ENCODE measurements at places on chromosomes 1 and 21. TPM values are rescaled to one million over a fixed set of nuclear protein-coding genes. Genes with fewer than 3 reads are reported as not detected.

GRCh38 chr21:46441961-46442498 is 16.7 kb upstream of the DIP2A start:
- H3K27ac ChIP-seq, result no peak overlapping the region
- H3K4me1 ChIP-seq, result no peaks in the 10 kb centered on the region
- peaks cover 1% of the 10 kb centered on the region for H3K36me3 ChIP-seq
- H3K4me3 ChIP-seq, result no peak overlapping the region
- no peaks in the 10 kb centered on the region for H3K27me3 ChIP-seq

- DNase-seq, result no peak
- peaks cover 78% of the 10 kb centered on the region for H3K4me1 ChIP-seq
- no peaks in the 10 kb centered on the region for H3K27me3 ChIP-seq
- no peaks in the 10 kb centered on the region for H3K36me3 ChIP-seq
- no peak overlapping the region for H3K4me3 ChIP-seq
These were observed 19.7 kb downstream of the USP48 start for GRCh38 chr1:21763236-21763635.

GRCh38 chr1:220884109-220884980 is 5.1 kb downstream of the HLX start:
- no peak for DNase-seq
- H3K4me3 ChIP-seq, result no peak overlapping the region
- no peak overlapping the region for H3K27ac ChIP-seq
- no peaks in the 10 kb centered on the region for H3K36me3 ChIP-seq
- peaks cover 75% of the 10 kb centered on the region for H3K27me3 ChIP-seq

GRCh38 chr1:91018006-91018405 is 3.8 kb downstream of the ZNF644 start:
- H3K36me3 ChIP-seq, result peaks cover 11% of the 10 kb centered on the region
- H3K4me1 ChIP-seq, result peaks cover 63% of the 10 kb centered on the region
- no peaks in the 10 kb centered on the region for H3K27me3 ChIP-seq

DNA sequence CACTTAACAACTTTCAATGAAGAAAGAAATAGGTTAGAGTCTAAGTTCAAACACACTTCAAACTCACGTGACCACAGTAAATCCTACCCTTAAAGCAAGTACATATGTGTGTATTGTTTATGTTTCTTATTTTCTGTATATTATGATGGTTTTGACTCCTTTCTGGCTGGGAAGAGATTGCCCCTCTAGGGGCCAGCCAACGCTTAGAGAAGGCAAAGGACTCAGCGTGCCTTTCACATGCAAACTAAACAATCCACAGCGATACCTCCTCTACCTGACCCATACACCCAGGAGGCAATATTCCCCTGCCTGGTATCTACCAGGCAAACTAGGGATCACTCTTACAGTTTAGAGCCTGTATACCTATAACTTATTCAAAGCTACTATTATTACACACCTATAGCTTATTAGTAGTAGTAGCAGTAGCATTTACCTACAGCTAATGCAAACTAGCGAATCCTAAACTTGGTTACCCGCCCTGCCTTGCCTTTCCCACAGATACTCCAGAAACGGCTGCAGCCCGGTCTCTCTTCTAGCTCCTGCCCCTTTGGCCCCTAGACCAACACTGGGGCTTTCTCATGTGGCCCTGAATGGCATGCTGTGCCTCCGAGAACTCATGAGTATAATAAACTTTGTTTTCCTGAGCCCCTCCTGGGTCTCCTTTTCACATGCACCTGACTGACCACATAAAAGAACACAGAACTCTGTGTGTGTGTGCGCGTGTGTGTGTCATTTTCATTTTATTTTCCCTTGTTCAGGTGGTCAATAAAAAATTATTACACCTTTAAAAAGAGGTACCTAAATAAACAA is 14.0 kb downstream of the NRIP1 start:
- no peak for DNase-seq
- H3K4me3 ChIP-seq, result peak overlapping the region; percentile 85
- no peaks in the 10 kb centered on the region for H3K27me3 ChIP-seq
- H3K4me1 ChIP-seq, result peaks cover 58% of the 10 kb centered on the region
- peak overlapping the region; percentile 50 for H3K27ac ChIP-seq

DNA sequence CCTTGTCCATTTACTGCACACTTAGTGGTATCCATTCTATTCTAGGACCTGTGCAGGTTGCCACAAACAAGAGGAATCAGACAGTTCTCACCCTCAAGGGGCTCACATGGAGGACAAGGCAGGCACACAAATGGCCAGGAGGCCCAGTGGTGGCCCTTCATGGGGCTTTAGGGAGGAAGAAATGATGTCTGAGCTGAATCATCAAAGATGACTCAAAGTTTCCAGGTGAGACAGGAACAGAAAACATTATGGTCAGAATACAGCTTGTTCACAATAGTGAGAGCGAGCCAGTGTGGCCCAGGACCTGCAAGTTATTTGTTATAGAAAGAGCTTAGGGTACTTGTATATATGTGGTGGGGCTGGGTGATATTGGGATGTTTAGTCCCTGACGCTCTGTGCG is 26.4 kb downstream of the SHISAL2A start:
- H3K4me1 ChIP-seq, result peaks cover 45% of the 10 kb centered on the region
- H3K27ac ChIP-seq, result peak overlapping the region; percentile 99
- H3K36me3 ChIP-seq, result peaks cover 2% of the 10 kb centered on the region
- peak overlapping the region; percentile 71 for H3K4me3 ChIP-seq
- DNase-seq, result peak; percentile 65

GRCh38 chr1:11799896-11800295 is 5.9 kb downstream of the MTHFR start:
- H3K27ac ChIP-seq, result no peak overlapping the region
- no peaks in the 10 kb centered on the region for H3K27me3 ChIP-seq
- no peak overlapping the region for H3K4me3 ChIP-seq
- DNase-seq, result no peak
- peaks cover 34% of the 10 kb centered on the region for H3K4me1 ChIP-seq

DNA sequence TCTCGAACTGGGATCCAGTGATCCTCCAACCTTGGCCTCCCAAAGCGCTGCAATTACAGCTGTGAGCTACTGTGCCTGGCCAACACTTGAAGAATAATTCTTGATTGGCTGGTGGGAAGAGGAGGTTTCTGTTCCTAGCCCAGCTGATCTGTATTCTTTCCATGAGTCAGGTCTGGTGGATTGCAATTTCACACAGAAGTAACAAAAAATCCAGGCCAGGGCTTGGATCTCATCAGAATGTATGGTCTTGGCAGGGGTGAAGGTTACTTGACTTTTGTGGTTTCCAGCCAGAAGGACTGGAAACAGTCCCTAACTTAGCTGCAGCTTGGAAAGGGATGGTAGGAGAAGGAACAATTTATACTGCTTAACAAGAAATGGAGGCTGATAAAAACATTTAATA is 5.1 kb upstream of the HP1BP3 start:
- no peak overlapping the region for H3K27ac ChIP-seq
- no peaks in the 10 kb centered on the region for H3K36me3 ChIP-seq
- no peaks in the 10 kb centered on the region for H3K27me3 ChIP-seq
- H3K4me3 ChIP-seq, result no peak overlapping the region
- peaks cover 12% of the 10 kb centered on the region for H3K4me1 ChIP-seq

- peaks cover 39% of the 10 kb centered on the region for H3K4me1 ChIP-seq
- H3K27me3 ChIP-seq, result peaks cover 2% of the 10 kb centered on the region
- peak; percentile 73 for DNase-seq
- no peaks in the 10 kb centered on the region for H3K36me3 ChIP-seq
These were observed 11.7 kb upstream of the S100A11 start for GRCh38 chr1:152048416-152049009.

DNA sequence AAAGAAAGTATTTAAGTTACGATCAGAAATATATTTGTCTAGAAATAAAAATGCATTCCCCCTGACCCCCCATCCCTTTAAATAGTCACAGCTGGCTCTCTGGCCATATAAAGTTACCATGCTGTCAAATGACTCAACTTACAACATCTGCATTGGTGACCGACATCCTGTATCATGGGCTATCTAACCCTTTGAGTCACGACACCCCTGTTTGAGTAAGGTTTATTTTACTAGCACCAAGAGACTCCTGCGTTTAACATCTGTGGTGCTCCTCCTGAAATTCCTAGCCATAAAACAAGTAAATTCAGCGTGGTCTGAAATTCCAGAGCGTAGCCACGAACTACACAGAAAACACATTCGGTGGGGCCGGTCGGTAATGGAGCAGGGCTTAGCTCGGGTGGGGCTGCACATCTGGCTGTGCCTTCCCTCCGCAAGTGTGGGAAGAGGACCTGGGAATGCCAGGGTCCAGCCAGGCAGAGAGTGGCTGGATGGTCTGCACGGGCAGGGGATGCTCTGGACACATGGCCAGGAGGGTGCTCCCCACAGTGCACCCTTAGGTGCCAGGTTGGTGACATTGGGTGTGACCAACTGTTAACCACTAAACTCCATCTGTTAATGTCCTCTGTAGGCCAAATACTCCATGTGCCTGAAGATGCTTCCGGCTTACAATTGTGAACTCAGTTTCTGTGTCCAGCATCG is 53.0 kb upstream of the CLDN14 start:
- peaks cover 4% of the 10 kb centered on the region for H3K4me1 ChIP-seq
- H3K27me3 ChIP-seq, result peaks cover 12% of the 10 kb centered on the region
- H3K4me3 ChIP-seq, result no peak overlapping the region
- no peaks in the 10 kb centered on the region for H3K36me3 ChIP-seq
- H3K27ac ChIP-seq, result no peak overlapping the region
- no peak for DNase-seq

CD1B gene
- total RNA-seq, result not detected

DNAJC28 gene
- total RNA-seq, result 1.00 TPM

LENEP gene
- total RNA-seq, result 2.3 TPM

ETV3L gene
- total RNA-seq, result not detected
